ENCODE measurements at places on chromosomes 1 and 21.

DNA sequence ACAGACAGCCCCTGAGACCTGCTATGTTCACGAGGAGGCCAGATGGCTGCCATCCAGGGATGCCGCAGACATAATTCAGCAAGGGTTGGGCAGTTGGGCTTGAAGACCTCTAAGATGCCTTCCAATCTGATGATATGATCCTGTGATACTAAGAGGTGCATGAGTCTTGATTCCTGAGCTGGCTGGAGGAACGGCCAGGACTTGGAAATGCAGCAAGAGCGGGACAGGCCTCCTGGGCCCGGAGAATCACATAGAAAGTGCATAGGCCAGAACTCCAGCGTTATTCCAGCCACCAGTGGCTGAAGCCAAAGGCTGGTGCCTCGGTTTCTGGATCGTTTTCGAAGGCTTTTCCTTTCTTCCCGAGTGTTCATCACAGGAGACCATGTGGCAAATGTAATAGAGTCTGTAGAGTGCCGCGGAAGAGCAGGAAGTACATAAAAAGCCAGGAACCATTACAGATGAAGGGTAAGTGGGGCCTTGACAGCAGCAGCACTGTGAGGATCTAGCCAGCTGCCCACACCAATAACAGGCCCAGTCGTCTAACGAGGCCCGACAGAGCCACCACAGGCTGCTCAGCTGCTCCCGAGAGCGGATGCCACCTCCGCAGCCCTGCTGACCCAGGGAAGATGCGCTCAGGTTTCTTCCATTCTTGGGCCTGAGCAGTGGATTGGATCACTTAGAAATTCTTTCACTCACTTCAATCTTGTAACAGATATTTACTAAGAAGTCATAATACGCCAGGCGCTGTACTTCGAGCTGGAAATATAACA is 14.0 kb upstream of the LHX4 start:
- no peak for DNase-seq

DNA sequence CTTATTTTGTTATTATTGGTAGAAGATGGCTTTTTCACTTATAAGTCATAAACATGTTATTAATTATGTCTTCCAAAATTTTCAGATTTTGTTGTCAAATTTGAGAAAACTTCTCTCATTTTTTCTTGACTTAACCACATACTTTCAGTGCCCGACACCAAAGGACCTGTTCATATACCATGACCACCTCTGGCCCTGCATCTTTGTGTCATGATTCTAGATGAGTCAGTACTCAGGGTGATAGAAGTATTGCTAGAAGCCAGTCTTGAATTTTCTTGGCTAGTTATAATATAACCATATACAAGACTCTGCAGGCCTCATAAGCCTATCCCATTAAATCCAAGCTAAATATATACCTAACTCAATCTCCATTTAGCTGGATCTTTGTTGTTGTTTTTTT is 35.4 kb upstream of the DPH5 start:
- DNase-seq, result no peak

DNA sequence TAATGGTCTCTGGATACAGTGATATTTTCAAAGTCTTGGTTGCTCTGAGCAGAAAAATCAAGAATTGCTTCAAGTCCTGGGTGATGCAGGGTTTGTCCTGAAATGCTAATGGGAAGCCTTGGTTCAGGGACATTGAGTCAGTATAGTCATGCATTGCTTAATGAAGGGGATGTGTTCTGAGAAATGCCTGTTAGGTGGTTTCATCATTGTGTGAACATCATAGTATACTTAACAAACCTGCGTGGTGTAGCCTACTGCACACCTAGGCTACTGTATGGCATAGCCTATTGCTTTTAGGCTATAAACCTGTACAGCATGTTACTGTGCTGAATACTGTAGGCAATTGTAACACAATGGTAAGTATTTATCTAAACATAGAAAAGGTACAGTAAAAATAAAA is 36.4 kb downstream of the TBCE start:
- DNase-seq, result no peak

DNA sequence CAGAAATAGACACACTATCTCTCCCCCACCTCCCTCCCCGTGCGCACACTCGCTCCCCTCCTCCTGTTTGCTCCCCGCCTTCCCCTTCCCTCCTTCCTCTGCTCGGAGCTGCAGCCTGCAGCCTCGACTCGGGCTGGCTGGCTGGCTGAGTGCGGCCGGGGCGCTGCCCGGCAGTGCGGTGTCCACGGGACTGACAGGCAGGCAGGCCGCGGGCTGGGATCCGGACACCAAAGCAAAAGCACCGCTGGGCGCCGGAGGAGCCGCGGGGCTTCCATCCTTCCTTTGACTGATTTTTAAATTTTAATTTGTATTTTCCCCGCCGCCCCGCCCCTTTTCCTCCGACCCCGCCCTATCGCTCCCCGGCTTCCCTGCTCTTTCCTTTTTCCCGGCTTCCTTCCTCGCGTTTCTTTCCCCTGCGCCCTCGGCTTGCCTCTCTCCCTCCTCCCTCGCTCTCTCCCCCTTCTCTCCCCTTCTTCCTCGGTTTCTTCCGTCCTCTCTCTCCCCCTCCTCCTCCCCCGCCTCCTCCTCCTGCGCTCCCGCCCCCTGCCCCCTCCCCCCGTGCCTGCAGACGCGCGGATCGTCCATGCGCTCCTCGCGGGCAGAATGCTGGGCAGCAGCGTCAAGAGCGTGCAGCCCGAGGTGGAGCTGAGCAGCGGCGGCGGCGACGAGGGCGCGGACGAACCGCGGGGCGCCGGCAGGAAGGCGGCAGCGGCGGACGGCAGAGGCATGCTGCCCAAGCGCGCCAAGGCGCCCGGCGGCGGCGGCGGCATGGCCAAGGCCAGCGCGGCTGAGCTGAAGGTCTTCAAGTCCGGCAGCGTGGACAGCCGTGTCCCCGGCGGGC is 109.4 kb downstream of the NAV1 start:
- DNase-seq, result no peak

GRCh38 chr1:179187735-179188471 is 41.6 kb downstream of the ABL2 start:
- no peak for DNase-seq

- DNase-seq, result no peak
Measured at GRCh38 chr1:168987330-168987729, 119.2 kb upstream of the ATP1B1 start.

- no peak for DNase-seq
Measured at GRCh38 chr21:42674351-42674940, 21.0 kb downstream of the PDE9A start.

DNA sequence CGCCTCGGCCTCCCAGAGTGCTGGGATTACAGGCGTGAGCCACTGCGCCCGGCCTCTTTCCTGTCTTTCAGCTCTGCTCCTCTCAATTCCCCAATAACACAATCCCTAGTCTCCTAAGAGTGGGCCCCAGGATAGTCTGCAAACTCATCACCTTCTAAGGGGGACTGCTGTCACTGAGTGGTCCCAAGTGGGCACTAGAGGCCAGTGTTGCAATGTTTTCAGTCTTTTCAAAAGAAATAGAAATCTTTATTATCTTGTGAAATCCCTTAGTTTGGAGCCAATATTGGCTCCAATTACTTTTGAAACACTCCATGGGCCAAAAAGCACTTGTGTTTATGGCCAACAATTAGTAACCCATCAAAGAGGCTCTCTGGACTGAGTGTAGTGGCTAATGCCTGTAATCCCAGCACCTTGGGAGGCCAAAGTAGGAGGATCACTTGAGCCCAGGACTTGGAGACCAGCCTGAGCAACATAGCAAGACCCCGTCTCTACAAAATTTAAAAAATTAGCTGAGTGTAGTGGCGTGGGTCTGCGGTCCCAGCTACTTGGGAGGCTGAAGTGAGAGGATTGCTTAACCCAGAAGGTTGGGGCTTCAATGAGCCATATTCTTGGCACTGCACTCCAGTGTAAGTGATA is 28.6 kb upstream of the ZNF697 start:
- no peak for DNase-seq

GRCh38 chr1:231558708-231559185 is 30.3 kb downstream of the TSNAX start:
- DNase-seq, result no peak

DNA sequence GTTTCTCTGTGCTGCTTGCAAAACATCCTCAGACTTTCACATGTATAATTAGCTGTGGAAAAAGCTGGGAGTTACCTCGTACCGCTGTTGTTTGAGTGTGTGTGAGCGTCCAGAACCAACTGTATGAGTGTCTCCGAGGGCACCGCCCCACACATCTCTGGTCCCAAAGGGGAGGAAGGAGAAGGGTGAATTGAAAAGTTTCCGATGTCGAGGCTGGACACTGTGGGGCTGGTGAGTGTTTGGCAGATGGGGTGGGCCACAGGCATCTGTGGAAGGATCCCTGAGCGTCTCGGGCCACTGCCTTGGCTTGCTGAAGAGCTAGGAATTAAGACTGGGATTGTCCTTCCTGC is 1.2 kb downstream of the ATP2B4 start:
- no peak for DNase-seq

All from stimulated activated naive CD8-positive, alpha-beta T cell treated with anti-CD3 and anti-CD28 coated beads, Interleukin-15, amount 100 ng/mL, for 72 hours (primary cell).